ENCODE measurements at places on chromosomes 6 and 20.
A peak's percentile ranks its signal among the peaks of the same experiment; 100 is the strongest.

- no peak for DNase-seq
Measured at GRCh38 chr6:11711003-11711983, 67.3 kb downstream of the ADTRP start.

DNA sequence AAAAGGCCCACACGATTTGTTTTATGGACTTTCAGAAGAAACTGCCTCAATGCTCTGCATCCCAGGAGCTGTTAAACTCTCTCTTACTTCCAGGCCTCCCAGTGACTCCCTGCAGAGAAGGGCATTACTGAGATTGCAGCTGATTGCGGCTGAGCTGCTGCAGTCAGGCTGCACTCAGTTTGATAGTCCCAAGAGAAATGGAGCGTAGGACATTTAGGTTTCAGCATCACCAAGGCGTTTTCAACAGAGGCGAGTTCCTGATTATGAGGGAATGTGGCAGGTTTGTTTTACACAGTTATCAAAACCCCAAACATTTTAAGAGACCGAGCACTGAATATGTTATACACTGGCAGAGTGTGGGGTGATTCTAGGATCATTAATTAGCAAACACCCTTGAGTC is 145.6 kb downstream of the TBX18 start:
- no peak for DNase-seq

DNA sequence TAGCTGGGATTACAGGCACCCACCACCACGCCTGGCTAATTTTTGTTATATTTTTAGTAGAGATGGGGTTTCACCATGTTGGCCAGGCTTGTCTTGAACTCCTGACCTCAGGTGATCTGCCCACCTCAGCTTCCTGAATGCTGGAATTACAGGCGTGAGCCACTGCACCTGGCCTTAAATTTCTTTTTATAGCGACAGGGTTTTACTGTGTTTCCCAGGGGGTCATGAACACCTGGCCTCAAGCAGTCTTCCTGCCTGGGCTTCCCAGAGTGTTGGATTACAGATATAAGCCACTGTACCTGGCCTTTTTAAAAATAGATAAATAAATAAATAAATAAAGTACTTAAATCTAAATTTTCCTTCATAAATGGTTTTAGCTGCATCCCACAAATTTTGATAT is 57.5 kb downstream of the LIN28B start:
- no peak for DNase-seq

- DNase-seq = no peak
Measured at GRCh38 chr6:52221302-52221701, 23.0 kb downstream of the IL17F start.

DNA sequence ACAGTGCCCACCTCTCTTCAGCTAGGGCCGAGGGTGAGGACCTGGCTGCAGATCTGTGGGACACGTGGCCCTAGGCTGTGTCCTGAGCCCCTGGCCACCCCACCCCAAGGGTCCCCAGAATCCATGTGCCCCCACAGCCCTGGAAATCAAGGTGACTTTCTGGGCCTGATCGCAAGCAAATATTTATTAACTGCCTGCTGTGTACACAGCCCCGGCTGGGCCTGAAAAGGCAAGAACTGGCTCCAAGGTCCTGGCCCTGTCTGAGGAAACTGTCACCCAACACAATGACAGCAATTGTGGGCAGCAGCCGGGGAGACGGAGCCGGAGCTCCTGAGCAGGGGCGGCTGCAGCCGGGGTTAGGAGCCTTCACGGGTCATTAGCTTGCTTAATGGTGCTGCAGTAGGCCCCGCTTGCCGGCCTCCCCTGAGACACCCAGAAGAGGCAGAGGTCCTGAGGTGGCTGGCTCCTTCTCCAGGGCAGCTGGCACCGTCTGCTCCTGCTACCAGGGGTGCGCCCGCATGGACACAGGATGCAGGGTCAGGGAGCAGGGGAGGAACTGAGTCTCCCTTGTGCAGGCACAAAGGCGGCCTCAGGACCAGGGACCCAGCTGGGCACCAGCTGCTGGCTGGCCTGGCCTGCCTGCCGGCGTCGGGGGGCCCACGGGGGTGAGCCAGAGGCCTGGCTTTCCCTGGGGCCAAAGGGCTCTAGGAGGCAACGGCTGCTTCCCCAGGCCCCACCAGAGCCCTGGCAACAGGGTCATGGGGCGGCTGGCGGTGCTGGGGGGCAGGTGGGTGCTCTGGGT is 24.1 kb downstream of the NPEPL1 start:
- DNase-seq = no peak

DNA sequence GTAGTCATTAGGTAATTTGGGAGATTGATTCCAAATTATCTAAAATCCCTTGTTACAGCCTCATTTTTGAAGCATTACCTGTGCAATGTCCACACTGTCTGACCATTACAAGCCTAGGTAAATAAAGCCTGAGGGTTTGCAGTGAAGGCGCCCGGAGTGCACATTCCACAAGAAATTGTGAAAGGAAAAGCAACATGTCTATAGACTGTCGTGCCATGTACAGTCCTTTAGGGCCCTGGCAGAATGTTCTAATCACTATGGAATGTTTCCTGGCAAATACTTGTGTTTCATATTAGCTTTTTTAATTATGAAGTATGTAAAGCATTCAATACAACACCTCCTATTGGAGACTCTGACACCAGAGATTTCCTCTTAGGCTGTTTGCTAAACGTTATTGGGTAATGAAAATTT is 28.9 kb downstream of the PREP start:
- no peak for DNase-seq

GRCh38 chr20:46562373-46563169 is 12.1 kb upstream of the OCSTAMP start:
- DNase-seq = peak; percentile 52

DNA sequence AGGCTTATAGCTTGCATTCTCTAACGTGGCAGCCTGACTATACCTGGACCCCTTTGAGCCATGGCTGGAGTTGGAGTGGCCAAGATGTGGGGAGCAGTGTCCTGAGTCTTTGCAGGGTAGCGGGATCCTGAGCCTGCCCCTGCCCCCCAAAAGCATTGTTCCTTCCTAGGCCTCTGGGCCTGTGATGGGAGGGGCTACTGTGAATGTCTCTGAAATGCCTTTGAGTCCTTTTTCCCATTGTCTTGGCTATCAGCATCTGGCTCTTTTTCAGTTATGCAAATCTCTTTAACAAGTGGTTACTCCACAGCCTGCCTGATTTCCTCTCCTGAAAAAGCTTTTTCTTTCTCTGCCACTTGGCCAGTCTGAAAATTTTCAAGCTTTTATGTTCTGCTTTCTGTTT is 17.0 kb upstream of the PRL start:
- no peak for DNase-seq

- DNase-seq = no peak
Measured at GRCh38 chr6:144478483-144478882, 193.3 kb downstream of the UTRN start.

DNA sequence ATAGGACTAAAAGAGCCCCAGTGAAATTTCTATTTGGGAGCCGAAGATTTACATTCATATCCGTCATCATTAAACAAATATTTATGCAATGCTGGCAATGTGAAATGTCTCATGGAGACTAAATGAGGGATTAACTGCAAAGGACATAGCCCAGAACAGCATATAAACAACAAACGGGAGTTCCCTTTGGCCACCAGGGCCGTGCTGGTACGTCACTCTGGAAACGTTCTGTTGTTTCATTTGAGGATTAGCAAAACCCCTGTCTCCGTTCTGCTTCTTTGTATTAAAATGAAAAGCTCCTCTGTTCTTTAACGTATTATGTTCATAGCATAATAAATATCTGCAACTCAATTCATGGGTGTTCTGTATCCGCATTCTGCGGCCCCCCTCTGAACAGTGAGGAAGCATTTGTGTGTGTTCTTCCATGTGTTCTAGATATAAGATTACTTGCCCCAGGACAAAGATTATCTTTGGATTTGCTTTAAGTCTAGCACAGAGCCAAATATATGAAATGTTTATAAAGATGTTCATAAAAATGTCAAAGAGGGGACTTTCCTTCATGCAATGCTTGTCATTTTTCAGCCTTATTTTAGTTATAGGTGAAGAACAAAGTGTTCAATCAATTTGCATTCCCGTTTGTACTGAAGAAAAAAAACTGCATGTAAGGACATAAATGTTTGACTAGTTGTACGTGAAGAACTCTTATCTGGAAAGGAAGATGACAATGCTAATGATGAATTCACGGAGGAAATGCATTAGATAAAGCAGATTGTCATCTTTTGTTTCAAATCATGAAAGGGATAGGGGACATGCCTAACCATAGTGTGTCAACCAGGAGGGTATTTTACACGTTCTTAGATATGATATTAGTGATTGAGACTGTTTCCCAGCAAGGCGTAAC is 90.0 kb upstream of the TNFAIP3 start:
- no peak for DNase-seq

GRCh38 chr6:17719323-17720041 is 12.8 kb upstream of the NUP153 start:
- DNase-seq = no peak

GRCh38 chr6:75381877-75382633 is 97.5 kb upstream of the TMEM30A start:
- DNase-seq = no peak

- no peak for DNase-seq
Measured at GRCh38 chr6:167146977-167147376, 10.8 kb downstream of the GPR31 start.

DNA sequence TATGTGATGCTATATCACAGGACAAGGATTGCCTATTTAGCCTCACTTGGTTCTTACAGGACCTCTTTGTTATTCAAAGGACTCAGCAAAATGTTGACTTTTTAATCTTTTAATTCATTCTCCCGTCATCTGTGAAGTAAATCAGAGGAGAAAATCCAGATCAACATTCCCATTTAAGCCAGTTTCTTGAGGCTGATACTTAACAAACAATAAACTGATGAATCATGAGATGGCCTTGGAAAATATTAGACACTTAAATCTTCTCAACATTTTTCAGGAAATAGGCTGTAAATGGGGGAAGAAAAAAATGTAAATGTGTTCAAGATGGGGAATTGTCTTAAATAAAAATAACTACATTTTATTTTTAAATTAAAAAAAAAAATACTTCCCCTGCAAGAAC is 55.9 kb upstream of the UBR2 start:
- DNase-seq = no peak

- no peak for DNase-seq
Measured at GRCh38 chr20:63172726-63173125, 43.2 kb downstream of the YTHDF1 start.

DNA sequence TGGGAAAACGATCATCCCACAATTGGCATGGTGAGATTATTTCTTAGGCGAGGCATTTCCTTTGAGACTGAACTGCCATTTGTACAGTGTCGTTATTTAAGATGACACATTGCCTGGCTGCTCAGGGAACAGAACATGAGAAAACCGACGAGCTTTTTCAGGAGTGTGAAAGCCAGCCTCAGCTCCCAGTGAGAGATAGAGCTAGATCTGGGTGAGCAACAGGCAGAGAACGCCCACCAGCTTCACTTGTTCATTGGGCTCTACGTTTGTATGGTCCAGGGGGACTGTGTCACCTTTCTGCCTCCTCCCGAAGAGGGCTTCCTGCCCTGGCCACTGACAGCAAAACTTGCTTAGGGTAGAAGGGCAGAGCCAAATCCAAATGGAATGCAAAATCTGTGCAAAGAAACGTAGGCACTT is 378.1 kb downstream of the RNGTT start:
- no peak for DNase-seq

Data from T-helper 17 cell (primary cell).